ENCODE measurements at places on chromosomes 2 and 18.

DNA sequence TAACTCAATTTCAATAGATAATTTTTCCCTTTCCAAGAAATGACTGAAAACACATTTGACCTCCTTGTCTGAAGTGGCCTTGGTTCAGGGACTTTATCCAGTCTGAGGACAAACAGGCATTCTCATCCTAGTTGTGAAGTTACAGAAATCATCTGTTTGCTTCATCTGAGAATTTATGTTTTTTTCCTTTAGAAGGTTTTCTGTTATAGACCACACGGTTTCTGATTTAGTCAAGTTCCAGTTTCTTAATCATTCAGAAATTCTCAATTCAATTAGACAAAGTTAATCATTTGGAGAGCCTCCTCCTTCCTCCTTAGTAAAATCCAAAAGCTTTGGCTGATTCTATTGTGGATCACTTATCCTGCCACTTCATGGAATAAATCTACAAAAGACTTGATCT is 60.9 kb downstream of the ICOS start:
- DNase-seq: no peak

- DNase-seq: no peak
Observed at GRCh38 chr2:39511605-39512433, 74.7 kb upstream of the MAP4K3 start.

- DNase-seq: no peak
Observed at GRCh38 chr2:221088506-221088905, 483.6 kb downstream of the EPHA4 start.

- no peak for DNase-seq
Observed at GRCh38 chr18:8489761-8490160, 119.5 kb upstream of the RAB12 start.

- DNase-seq: no peak
Observed at GRCh38 chr18:32424696-32425095, 46.0 kb downstream of the GAREM1 start.
